ENCODE measurements at places on chromosomes 5 and 9.

- DNase-seq = no peak
These were observed 3.0 kb upstream of the TJP2 start for GRCh38 chr9:69171049-69171448.

- no peak for DNase-seq
These were observed 782.3 kb downstream of the BRINP1 start for GRCh38 chr9:118586978-118587377.

- DNase-seq = peak; percentile 64
These were observed 212.0 kb downstream of the SREK1 start for GRCh38 chr5:66356011-66356565.

- no peak for DNase-seq
These were observed 772.0 kb upstream of the ACO1 start for GRCh38 chr9:31612336-31613030.

DNA sequence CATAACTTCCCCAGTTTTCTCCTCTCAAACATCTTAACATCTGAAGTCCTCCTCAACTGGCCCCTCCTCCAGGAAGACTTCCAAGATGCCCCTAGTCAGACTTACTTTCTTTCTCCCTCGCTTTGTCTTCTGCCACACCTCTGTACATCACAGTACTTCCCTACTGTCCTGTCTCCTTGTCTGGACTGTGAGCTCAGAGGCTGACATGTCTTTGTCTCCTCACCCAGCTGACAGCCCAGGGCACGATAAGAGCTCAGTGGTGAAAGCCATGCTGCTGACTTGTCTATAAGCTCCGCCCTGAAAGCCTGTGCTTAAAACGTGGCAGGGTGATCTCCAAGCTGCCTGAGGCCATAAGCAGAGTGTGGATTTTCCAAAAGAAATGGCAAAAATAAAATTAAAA, 33.0 kb upstream of the SLC25A51 start:
- peak; percentile 85 for DNase-seq
